Thoracic aorta (tissue), 2 donors: ENCODE measurements at places on chromosomes 1 and 21. TPM values are rescaled to one million over a fixed set of nuclear protein-coding genes. Genes with fewer than 3 reads are reported as not detected.

- DNase-seq: peak; percentile 85
Observed at GRCh38 chr1:3195480-3195815, 126.4 kb downstream of the PRDM16 start.

GRCh38 chr1:4660917-4661594 is 6.6 kb downstream of the AJAP1 start:
- no peak for DNase-seq

GRCh38 chr1:89953131-89953626 is 41.7 kb upstream of the ZNF326 start:
- no peak for DNase-seq

GRCh38 chr1:223751696-223752095 is 39.4 kb downstream of the CAPN2 start:
- DNase-seq: no peak

Gene ACOT11
- 23.6 TPM for total RNA-seq

Gene GPR52
- total RNA-seq: 0.68 TPM

- DNase-seq: no peak
Observed at GRCh38 chr21:21241391-21241790, 243.2 kb downstream of the NCAM2 start.

GRCh38 chr1:20266141-20266540 is 24.5 kb upstream of the VWA5B1 start:
- no peak for DNase-seq

DNA sequence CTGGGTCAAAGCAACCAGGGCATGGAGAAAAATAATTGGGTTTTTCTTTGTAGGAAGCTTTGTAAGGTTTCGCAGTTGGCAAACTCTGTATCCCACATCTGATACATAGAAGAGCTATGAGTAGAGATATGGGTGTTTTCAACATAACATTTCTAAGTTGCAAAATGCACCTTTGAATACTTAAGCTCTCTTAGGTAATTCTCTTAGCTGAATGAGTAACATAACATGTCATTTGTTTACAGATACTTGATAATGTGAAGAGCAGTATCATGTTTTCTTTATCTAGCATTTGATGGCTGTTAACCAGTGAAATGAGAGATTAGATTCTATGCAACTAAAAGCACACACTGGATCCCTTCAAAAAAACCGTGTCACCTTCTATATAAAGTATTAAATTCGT is 21.6 kb downstream of the RAVER2 start:
- no peak for DNase-seq

- DNase-seq: no peak
Observed at GRCh38 chr1:14366091-14367018, 232.1 kb upstream of the KAZN start.
